ENCODE measurements at places on chromosomes 2 and 18.

DNA sequence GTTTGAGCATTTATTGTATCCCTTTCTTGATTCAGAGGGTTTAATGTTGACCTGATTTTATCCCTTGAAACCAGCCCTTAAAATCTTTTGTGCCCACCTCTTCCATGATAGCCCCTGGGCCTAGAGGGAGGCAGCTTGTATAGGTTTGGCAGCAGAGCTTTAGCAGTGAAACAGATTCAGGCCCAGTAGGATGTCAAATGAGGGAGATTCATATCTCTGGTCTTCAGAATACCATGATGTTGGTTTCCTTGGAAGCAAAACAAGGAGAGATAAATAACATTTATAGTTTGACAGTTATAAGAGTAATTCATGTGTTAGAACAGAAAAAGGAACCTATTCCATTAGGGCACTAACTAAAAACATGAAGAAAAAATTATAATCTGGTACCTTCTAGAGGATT is 649.2 kb downstream of the METTL4 start:
- no peak for DNase-seq

DNA sequence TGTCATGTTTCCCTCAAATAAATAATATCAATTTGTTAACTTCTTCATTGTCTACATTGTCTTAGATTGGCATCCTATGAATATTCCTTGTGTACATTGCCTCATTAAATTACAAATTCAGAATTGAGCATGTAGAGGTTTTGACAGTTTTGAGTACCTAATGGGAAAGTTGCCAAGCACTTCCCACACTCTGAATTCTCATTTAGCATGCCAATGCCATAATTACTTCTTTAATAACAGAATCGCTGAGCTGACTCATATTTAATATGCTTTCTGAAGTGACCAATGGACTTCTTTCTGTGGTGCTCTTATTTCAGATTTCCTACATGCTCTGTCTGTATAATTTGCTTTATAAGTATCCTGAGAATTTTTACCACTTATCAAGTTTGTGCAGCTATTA is 114.4 kb upstream of the NOL4 start:
- no peak for DNase-seq

DNA sequence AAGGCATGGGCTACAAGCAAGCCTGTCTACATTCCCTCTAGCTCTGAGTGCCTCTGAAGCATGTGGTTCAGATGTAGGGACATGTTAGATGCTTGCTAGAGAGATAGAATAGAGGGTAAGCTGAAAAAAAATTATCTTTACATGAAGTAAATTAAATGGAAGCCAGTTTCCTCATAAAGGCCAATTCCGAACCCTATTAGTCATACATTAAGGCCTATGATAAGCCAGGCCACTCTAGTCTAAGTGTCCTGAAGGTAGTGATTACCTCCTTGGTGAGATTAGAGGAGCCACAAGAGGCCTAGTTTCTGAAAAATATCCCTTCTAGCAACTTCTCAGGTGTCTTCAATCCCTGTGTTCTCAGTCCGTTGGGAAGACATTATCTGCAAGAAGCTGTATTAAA is 72.4 kb upstream of the NPAS2 start:
- DNase-seq, result no peak

DNA sequence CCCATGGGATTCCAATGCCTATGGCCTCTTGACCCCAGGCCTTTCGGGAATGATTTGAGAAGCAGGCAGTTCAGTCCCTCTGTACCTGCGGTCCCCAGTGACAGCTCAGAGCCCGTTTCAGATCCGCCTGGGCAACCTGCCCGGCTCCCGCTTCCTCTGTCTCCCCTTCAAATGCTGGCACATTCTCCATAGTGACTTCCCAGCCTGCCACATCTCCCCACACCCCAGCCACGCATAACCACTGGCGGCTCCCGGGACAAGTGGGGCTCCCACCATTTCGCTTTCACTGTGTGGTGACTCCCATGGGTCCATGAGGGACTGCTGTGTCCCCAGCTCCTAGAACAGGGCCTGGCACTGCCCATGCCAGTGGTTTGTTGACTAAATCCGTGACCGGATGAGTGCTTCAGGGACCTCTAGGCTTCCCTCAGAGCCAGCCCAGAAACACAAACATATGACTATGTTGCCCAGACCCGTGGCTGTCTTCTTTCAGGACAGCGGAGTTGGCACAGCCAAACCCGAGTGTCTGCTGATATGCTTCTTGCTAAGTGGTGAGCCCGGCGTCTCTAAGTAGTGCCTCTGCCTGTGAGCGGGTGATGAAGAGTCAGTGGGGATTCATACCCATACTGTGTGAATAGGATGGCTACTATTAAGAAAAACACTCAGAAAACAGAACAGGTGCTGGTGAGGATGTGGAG is 91.2 kb downstream of the GLI2 start:
- DNase-seq, result no peak

DNA sequence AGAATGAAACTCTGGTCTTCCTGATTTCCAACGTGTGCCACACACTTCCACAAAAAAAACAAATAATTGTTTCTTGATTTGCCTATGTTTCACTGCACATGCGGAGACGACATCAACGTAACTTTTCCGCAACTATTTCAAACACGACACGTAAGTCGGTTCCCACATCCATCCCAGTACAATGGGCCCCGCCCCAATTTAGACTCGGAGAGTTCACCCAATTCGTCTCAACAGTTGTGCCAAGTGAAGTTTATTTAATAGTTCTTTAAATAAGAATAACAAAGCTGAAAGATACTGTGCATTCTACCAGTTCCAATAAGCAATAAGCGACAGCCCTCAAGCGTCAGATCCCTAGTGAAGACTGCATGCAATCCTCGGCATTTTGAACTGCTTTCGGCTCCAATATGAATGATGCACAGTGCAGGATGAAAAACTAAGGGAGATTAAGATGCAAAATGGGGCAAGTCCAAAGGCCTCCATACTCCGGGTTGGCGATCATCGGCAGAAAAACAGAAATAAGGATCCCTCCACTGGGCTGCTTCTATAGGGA is 664 bp downstream of the CCT4 start:
- no peak for DNase-seq

GRCh38 chr2:216341121-216341520 is 31.2 kb downstream of the MARCHF4 start:
- DNase-seq, result no peak

DNA sequence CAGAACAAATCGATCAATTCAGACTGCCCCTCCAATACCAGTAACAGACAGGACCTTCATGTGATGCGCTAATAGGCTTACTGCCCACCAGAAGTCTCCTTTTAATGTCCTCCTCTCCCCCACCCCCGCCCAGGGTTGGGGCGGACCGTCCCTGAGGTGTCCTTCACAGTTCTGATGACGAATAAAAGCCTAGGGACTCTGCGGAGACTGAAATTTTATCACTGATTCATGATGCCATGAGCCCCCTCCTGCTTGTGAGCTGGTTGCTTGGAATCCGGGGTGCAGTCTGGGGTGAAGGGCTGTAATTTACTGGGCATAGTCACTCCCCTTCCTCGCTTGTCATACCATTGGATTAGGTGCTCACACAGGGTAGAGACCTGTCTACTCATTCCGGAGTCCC is 42.3 kb downstream of the B3GNT2 start:
- no peak for DNase-seq

- DNase-seq, result no peak
These were observed 120.8 kb downstream of the GREB1L start for GRCh38 chr18:21362831-21363230.

DNA sequence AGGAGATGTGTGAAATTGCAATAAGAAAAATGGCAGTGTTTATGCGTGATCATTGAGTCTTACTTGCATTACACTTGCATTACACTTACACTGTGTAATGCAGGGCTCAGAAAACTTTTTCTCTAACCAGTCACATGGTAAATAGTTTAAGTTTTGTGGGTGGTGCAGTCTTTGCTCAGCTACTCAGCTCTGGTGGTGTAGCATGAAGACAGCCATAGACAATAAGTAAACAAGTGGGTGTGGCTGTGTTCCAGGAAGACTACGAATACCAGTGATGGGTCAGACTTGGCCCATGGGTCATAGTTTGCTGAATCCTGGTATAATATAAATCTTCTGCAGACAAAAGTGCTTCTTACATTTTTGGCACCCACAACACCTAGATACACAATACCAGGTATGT is 115.6 kb upstream of the CYP1B1 start:
- DNase-seq, result no peak

DNA sequence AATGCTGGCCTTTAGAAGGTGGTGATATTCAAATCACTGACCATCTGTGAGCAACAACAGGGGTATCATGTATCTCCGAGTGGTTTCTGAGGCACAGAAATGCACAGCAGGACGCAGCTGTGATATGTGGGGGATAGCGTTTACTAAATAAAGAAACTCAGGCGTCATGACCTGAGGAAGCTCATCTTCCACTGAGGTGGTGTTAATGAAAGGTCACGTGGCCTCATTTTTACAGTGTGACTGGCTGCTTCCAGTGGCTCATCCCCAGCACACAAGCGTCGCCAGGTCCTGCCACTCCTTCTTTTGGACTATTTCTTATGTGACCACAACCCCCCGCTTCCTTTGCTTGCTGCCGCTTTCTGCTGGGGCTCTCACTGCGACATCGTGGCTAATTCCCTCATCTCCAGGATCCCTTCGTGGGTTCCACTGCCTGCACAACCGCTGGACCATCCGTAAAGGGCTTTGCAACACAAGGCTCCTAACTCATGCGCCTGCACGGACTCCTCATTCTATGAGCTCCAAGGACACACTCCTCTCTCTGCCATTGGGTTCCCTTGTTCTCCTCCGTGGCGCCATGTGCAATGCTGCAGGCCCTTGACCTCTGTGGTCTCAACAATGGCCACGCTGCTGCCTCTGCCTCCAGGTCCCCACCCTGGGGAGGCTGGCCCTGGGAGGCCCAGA is 109.3 kb downstream of the MBP start:
- DNase-seq, result no peak

DNA sequence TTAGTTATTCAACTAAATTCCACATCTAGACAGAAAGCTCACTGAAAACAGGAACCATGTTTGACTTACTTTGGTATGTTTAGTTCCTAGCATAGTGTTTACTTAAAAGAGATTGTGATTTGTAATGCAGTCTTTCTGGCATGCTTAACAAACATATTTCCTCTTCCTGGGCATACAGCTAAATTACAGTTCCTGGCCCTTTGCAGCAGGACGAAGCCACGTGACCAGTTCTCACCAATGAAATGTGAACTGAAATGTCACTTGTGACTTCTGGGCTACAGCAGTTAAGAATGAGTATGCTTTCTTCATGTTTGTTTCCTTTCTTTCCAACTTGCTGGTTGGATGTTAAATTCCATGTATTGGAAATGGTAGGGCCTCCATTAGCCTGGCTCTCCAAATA is 330.5 kb downstream of the FIGN start:
- no peak for DNase-seq

GRCh38 chr2:61177727-61178549 is 15.9 kb downstream of the C2orf74 start:
- no peak for DNase-seq

GRCh38 chr2:217331523-217332416 is 471.9 kb upstream of the TNP1 start:
- DNase-seq, result no peak

Measured in brain pericyte (primary cell).